Psoas muscle (tissue), 8 donors: ENCODE measurements at places on chromosomes 3 and 15. TPM values are rescaled to one million over a fixed set of nuclear protein-coding genes. Genes with fewer than 3 reads are reported as not detected.

- no peaks in the 10 kb centered on the region for H3K27me3 ChIP-seq
- no peak overlapping the region for H3K4me3 ChIP-seq
- H3K27ac ChIP-seq: no peak overlapping the region
- DNase-seq: no peak
- no peaks in the 10 kb centered on the region for H3K36me3 ChIP-seq
- no peaks in the 10 kb centered on the region for H3K4me1 ChIP-seq
Observed at GRCh38 chr15:47551079-47551478, 166.2 kb upstream of the SEMA6D start.

TUSC7 gene
- not detected for total RNA-seq

DNA sequence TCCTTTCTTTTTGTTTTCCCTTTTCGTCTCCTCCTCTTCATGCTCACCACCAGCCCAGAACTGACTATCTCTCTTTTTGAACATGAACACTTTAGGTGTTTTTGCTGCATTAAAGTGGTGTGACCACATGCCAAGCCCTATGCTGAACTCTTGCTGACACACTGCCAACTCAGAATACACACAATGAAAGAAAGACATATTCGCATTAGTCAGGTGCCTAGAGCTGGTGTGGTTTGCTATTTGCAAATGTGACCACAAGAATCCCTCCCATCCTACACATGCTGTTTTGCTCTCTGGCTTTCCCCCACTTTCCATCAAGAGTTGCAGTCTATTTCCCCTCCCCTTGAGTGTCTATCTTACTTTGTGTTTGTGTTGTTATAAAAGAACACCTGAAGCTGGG, 967.8 kb upstream of the CFAP20DC start:
- no peaks in the 10 kb centered on the region for H3K27me3 ChIP-seq
- H3K27ac ChIP-seq: no peak overlapping the region
- no peak overlapping the region for H3K4me3 ChIP-seq
- DNase-seq: no peak
- no peaks in the 10 kb centered on the region for H3K4me1 ChIP-seq

LAMB2 gene
- total RNA-seq: 220 TPM

DNA sequence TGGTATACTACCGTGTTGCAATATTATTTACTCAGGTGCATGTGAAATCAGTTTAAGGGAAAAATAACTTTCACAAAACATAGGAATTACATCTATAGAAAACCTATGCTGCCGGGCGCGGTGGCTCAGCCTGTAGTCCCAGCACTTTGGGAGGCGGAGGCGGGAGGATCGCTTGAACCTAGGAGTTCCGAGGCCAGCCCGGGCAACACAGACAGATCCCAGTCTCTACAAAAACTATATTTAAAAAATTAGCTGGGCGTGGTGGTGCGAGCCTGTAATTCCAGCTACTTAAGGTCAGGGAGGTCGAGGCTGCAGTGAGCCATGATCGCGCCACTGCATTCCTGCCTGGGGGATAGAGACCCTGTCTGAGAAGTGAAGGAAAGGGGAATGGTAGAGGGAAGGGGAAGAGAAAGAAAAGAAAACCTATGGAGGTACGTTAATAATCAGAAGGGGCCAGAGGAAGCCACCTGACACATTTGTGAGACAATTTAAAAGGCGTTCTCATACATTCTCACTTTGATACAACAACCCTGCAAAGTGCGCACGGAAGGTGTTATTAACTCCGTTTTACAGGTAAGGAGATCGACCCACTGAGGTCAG, 456 bp upstream of the TMEM62 start:
- H3K27me3 ChIP-seq: no peaks in the 10 kb centered on the region
- peaks cover 19% of the 10 kb centered on the region for H3K4me1 ChIP-seq
- no peak for DNase-seq
- peak overlapping the region; percentile 76 for H3K4me3 ChIP-seq

XRN1 gene
- total RNA-seq: 27.3 TPM

GRCh38 chr15:50046867-50047266, 72.2 kb downstream of the ATP8B4 start:
- H3K36me3 ChIP-seq: no peaks in the 10 kb centered on the region
- no peaks in the 10 kb centered on the region for H3K27me3 ChIP-seq

ZNF860 gene
- not detected for total RNA-seq

DNA sequence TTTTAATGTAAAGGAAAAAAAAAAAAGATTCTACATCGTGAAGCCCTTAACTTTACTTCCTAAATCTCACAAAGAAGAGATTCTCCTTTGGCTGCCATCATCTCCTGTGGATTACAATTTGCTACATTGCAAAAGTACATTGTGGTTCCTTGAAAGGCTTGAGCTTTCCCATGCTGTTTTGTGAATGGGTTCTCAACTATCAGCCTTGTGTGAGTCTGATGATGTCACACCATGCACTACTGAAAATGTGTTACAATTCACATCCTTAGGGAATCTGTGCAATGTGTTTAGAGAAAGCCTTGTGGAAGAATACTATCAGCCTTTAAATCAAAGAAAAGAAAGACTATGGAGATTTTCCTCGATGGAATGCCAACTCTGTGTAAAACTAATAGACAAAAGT, 510.0 kb upstream of the ALCAM start:
- H3K27ac ChIP-seq: no peak overlapping the region
- no peaks in the 10 kb centered on the region for H3K27me3 ChIP-seq
- DNase-seq: no peak
- no peaks in the 10 kb centered on the region for H3K36me3 ChIP-seq
- H3K4me1 ChIP-seq: no peaks in the 10 kb centered on the region

NOX5 gene
- 0.06 TPM for total RNA-seq

- peaks cover 51% of the 10 kb centered on the region for H3K4me1 ChIP-seq
- H3K36me3 ChIP-seq: no peaks in the 10 kb centered on the region
- H3K4me3 ChIP-seq: no peak overlapping the region
- H3K27me3 ChIP-seq: no peaks in the 10 kb centered on the region
Observed at GRCh38 chr3:177337541-177338331, 140.5 kb upstream of the TBL1XR1 start.

- no peaks in the 10 kb centered on the region for H3K36me3 ChIP-seq
- DNase-seq: no peak
- H3K27me3 ChIP-seq: no peaks in the 10 kb centered on the region
- peaks cover 28% of the 10 kb centered on the region for H3K4me1 ChIP-seq
- H3K27ac ChIP-seq: no peak overlapping the region
Observed at GRCh38 chr3:4753073-4753691, 226.1 kb upstream of the BHLHE40 start.

DNA sequence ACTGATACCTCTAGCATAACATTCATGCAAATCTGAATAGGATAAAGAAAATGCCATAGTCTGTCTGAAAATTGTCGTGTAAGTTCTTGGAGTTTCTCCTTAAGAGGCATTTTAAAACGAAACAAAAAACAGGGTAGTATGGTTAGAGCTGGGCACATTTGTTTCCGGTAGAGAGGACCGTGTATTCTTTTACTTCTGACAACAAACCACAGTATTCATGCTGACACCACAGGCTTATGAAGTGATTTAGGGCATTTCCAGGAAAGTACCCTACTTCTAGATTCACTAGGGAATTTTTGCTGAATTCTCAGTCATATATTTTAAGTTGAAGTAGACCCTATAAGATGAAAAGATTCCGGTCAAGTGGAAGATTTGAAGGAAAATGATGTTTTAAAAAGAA, 541.3 kb downstream of the UNC13C start:
- no peaks in the 10 kb centered on the region for H3K4me1 ChIP-seq
- no peaks in the 10 kb centered on the region for H3K36me3 ChIP-seq
- H3K4me3 ChIP-seq: no peak overlapping the region
- no peak for DNase-seq
- H3K27ac ChIP-seq: no peak overlapping the region

MST1 gene
- total RNA-seq: 3.2 TPM

AP3B2 gene
- 0.13 TPM for total RNA-seq
